ENCODE measurements at places on chromosomes 1 and 21.

GRCh38 chr1:1629430-1630190 lies 2.4 kb upstream of the MMP23B start:
- DNase-seq = no peak

GRCh38 chr1:152487871-152488270 lies 22.7 kb upstream of the LCE5A start:
- DNase-seq = no peak

DNA sequence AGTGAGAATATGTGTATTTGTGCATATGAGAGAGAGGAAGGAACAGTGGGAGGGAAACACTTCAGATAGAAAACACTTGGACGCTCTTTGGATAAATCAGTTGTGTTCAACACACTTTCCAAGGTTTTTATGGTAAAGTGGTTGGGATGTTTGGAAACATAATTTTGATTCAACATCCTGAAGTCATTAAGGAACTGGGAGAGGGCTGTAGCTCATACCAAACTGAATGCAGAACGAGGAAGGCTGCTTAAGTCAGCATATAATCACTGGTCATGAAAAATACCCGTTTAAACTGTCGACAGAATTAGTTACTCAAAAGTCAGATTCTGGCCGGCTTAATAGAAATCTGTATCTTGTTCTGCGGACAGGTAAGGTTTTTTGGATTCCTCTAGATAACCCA lies 14.9 kb downstream of the LIX1L start:
- no peak for DNase-seq

DNA sequence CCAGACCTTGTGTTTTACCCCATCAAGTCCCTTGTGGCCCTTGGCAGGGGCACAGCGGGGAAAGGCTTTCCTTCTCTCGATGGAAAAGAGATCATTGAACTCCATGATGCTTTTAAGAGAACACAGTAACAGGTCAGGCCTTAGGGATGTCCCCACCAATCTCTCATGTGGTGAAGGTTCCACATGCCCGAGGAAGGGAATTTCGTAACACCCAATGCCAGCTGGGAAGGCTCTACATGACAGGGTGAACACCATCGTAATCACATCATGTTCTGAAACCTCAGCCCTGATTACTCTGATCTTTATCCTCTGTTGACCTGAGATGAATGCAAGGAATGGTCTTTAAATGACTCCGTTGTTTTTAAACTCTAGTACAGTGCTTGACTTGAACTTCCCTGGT lies 105.5 kb upstream of the SPAG17 start:
- no peak for DNase-seq

DNA sequence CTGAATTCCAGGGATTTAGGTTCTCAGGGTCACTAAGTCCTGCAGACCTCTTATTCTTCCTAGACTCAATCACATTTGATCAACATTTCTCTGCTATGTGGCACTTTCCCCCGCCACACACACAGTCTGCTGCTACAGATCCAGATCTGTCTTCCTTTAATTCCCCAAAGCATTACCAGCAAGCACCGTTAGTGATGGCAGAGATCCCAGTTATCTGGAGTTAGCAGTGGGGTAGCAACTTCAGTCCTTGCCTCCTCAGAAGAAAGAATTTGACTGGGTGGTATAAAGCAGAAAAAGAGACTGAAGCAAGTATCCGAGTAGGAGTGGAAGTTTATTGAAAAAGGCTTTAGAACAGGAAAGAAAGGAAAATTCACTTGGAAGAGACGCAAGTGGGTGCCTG lies 100.4 kb upstream of the ETV3 start:
- no peak for DNase-seq

GRCh38 chr1:26405281-26405915 lies 5.2 kb upstream of the LIN28A start:
- DNase-seq = no peak

DNA sequence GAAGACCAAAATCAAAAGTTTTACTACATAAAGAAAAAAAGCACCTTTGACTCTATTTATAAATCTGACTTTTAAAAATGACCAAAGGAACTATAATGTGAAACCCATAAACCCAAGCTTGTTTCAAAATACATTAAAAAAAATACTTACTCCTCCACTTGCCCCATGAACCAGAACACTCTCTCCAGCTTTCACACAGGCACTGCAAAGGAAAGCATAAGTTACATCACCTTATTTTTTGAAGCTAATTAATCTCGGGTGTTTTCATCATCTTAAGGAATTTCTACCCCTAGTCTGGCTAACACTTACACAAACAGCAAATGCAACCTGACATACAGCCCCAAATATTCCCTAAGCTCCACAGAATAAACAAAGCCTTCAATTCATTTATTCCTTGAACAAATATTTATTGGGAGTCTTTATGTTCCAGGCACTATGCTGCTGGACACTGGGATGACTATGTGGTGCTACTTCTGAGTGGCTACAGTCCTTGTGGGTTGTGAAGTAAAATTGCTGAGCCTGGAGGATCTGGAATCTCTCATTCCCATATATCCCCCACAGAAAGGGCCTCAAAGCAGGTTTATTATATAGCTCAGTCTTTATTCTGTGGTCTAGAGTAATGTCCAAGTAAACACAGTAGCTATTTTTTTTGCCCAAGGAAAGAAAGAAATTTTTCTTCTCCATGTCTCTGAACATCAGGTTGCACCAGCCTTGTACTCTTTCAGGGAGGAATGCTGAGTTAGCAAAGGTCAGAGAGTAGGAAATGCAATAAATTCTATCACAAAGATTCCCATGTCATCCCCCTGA lies 18.2 kb downstream of the CRYZ start:
- no peak for DNase-seq
